ENCODE measurements at places on chromosomes 6 and 20. TPM values are rescaled to one million over a fixed set of nuclear protein-coding genes. Genes with fewer than 3 reads are reported as not detected.

DNA sequence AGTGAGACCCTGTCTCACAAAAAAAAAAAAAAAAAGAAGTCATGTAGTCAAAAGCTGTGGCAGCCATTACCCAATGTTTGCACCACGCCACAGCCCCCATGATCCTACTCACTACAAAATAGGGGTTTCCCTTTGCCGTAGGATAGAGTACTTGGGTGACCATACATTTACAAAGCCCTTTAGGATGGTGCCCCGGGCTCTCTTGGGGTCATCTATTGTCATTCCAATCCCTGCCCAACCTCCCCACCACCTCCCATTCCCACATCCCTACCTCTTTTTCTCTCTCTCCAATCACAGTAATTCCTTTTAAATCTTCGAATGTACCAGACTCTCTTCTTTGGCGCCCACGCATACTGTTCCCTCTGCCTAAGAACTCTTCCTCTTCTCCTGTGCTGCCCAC is 74.6 kb downstream of the KIAA0319 start:
- no peak for DNase-seq

GRCh38 chr20:53643031-53643832 is 49.6 kb upstream of the ZNF217 start:
- no peak for DNase-seq

DNA sequence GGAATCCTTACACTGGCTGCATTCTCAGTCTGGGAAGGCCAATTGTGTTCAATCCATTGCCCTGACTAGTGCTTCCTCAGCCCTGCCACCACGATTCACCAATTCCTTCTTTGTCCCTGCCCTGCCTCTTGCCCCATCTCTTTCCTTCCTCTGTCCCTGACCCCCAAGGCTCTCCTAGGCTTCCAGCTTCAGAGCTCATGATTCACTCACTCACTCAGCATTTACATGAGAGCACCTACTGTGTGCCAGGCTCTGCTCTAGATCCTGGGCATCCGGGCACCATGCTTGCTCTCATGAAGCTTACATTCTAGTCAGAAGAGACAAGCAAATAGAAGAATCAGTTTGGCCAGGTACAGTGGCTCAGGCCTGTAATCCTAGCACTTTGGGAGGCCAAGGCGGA is 489.5 kb upstream of the JARID2 start:
- no peak for DNase-seq

- no peak for DNase-seq
These were observed 277.0 kb upstream of the TBX18 start for GRCh38 chr6:85041376-85041775.

- peak; percentile 75 for DNase-seq
These were observed 10.4 kb upstream of the GCNT2 start for GRCh38 chr6:10510592-10511367.

DNA sequence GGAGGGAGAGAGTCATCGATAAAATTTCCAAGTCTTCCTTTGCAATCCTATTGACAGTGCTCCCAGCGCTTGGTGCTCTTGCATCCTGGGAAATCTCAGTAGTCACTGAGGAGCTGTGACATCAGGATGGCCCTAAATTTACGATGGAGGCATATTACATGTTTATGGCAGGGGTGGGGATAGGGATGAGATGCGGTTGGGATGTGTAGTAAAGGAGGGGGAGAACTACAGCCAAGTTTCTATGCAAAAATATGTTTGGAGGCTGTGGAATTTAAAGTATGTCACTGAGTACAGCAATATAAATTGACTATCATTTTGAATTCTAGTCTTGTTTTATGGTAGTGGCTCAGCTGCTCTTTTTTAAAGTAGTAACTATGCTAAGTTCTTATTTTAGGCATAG is 544.9 kb downstream of the PKHD1 start:
- DNase-seq = no peak

DNA sequence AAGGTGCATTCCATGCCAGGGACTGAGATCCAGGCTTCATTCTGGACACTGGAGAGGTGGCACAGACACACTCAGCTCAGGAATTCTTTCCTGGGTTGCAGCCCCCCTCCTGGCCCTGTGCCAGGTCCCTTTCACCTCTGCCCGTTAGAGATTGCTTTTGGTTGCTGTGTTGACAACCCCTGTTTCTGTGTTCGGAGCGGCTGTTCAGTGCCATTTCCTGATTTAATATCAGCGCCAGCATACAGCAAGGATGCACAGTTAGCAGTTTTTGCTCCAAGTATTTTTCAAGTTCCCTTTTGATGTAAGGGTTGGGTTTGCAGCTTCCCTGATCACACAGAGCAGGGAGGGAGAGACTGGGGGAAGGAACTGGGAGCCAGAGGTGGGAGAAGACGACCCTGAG is 8.5 kb upstream of the MAFB start:
- peak; percentile 55 for DNase-seq

- no peak for DNase-seq
These were observed 1343.4 kb downstream of the GRIK2 start for GRCh38 chr6:102736941-102737368.

DNA sequence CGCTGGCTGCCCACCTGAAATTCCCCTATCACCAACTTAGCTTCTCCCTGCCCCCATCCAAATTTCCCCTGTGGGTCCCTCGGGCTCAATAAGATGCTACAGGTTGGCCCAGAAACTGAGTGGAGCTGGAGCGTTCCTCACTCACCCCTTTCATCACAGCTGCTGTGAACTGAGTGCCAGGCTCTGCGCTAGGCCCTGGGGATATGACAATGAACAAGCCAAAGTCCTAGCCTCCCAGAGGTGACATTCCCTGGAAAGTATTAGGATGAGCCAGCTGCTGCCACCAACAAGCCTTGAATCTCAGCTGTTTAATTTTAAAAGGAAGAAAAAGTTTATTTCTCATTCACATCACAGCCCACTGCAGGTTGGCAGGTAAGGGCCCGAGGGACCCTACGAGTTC is 86.6 kb upstream of the EYA2 start:
- no peak for DNase-seq

GRCh38 chr20:36331209-36331608 is 25.1 kb downstream of the DLGAP4 start:
- no peak for DNase-seq

GRCh38 chr20:50254466-50255079 is 63.9 kb downstream of the CEBPB start:
- no peak for DNase-seq

DNA sequence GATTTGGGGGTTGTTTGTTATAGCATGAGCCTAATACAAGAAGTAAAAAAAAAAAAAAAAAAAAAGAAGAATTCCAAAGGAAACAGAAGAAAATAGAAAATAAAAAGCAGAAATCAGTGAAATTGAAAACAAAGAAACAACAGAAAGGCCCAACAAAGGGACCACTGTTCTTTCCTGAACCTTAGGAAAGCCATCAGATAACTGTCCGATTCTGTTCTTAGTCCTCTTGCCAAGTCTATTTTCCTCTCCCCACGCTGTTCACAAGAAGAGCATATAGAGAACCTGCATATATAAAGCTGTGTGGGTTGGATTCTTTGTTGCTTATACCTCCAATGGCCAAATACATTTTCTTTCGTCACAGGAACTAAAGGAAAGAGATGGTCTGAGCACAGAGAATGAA is 38.0 kb upstream of the IPCEF1 start:
- no peak for DNase-seq

DNA sequence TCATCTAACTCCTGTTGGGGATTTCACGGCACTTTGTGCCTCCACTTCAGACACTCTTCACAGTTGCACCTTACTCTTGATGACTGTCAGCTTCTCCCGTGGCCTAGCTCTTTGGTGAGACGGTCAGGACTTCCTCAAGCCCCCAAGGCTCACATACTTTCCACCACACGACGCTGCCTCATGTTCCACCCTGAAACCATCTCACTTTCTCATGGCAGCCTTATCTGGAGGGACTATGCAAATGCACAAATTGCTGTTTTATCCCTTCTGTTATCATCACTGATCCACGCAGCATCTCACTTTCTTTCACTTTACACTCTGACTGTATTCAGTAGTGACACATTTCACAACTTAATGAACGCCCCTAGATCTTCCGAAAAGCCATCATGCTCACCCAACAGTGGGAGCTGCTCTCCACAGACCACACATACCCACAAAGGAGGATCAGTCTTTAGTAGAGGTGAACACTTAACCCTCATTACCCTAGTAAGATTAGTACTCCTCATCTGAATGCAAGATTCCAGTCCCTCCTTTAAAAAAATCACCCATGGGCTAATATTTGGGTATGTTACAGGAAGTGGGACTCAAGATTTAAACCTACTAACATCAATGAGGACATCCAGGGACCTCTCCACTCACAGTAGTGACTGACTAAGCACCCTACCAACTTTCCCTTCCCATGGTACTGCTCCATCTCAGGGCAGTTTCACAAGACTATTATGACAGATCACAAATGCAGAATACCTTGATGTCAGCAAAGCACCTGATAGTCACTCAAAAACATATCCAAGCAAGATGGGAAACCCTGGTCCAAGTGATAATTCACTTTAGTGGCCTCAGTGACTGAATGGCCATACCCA is 35.4 kb downstream of the FYN start:
- DNase-seq = no peak

DNA sequence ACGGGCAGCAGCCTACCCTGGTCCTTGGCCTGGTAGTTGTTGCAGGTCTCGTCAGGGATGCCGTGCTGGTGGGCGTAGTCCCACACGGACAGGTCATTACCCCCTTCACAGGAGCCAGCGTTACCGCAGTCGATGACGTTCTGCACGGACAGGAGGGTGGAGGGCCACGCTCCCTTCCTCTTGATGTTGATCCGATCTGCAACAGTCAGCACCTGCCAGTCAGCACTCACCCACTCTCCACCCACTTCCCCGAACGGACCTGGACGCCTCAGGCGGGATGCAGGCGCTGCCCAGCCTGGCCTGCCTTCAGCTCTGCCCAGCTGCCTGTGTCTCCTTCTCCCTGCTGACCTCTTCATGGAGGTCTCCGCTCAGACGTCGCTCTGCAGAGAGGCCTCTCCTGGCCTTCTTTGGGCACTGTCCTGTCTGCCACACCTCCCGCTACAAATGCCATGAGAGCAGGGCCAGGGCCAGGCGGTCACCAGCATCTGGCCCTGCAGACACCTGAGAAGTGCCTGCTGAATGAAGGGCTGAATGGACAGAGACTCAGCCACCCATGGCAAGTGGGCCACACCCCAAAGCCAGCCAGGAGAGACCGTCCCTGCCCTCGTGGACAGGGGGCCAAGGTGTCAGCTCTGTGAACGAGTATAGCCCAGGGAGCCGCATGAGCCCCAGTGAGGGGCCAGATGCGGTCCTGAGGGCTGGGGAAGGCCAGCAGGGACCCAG is 5.4 kb downstream of the CTSZ start:
- no peak for DNase-seq

DNA sequence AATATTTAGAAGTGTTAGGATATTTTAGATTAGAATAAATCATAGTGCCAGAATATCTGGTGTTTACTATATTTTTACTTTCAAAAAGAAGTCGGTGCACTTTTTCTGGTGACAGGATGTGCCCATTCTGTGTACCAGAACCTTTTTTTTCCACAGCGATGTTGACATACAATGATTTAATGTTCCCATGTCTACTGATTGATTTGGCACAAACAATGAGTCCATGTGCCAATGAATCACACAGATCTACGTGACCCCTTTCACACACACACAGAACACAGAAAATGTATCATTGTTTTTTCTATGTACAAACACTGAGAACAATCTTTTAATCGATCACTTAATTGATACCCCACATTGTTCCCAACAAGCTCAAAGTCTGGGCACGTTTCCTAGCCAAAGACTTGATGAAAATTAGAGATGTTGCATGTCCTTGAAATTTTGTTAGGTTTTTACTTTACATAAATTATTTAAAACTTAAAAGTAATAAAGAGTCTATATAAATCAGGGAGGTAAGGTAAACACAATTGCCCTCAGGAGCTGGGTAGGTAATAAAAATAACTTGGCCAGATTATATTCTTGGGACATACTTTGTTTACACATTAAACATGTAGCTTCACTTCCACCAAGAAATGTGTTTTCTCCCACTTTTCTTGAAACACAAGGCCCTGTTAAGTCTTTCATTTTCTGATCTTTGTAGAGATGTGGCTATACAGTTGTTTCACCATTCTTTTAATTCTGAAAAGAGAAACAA is 36.4 kb upstream of the SOX4 start:
- no peak for DNase-seq

DNA sequence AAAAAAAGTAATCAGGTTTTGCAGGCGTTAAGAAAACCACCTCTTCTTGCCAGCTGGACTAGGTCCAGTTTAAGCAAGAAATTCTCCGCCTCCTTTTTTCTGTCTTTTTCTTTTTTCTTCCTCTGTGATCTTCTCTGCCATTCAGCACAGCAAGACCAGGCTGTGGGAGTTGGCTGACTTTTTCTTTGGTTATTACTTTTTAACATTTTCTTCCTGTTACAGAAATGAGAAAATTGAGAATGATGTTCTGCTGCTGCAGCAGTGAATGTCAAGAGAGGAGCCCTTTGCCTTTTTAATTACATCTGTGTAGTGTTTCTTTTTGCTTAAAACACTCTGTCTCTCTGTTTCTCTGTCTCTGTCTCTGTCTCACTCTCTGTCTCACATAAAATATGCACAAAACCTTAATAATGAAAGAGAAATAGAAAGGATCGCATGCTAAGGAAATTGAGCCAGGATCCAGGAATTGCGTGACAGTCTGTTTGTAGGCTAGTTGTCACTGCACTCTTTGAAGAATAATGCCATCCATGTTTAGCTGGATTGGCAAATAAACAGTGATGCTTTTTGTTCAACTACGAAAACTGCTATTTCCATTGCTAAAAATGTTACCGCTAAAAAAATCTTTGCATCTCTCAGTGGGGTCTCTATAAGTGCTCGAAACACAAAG is 103.2 kb upstream of the SUPT3H start:
- DNase-seq = no peak

GRCh38 chr20:5220321-5221060 is 93.7 kb downstream of the CDS2 start:
- DNase-seq = no peak

GRCh38 chr6:18577491-18577890 is 190.3 kb downstream of the RNF144B start:
- no peak for DNase-seq

DNA sequence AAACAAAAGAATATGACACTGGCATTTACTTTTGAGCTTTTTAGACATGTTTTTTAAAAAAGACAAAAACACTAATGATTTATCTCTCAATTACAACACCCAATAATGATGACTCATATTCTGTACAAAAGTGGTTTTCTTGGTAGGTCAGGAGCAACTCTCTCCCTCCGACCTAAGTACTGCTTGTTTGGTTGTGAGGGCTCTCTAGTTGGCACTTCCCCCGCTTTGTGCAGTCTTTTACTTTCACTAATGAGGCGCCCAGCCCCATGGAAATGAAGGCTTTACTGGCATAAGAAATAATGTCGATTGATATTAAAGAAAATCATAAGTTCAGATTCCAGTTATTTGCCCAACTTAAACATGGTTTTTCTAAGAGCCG is 1.3 kb downstream of the KPNA5 start:
- no peak for DNase-seq

Gene BANF2
- total RNA-seq = not detected

Gene SNAP25
- total RNA-seq = 0.43 TPM

Gene RGS17
- not detected for total RNA-seq

Gene THBD
- total RNA-seq = 326 TPM

Gene SYCP2L
- 0.32 TPM for total RNA-seq

Gene SPO11
- total RNA-seq = not detected

Gene BPIFB4
- not detected for total RNA-seq

Gene KAT14
- total RNA-seq = 1.7 TPM

Gene PAX1
- total RNA-seq = not detected

Gene RNF144B
- 52.3 TPM for total RNA-seq

Gene CST4
- not detected for total RNA-seq

Gene IRF4
- 1.3 TPM for total RNA-seq
